Foreskin keratinocyte (primary cell): ENCODE measurements at places on chromosomes 12 and 14. TPM values are rescaled to one million over a fixed set of nuclear protein-coding genes. Genes with fewer than 3 reads are reported as not detected.
A peak's percentile ranks its signal among the peaks of the same experiment; 100 is the strongest.

SMOC1 gene
- 23.1 and 49.3 TPM in 2 replicates for total RNA-seq

RPL10L gene
- not detected in 2 replicates for total RNA-seq

TDRD9 gene
- 0.35 and 1.6 TPM in 2 replicates for total RNA-seq

FAM186B gene
- total RNA-seq: 0.32 and 0.37 TPM in 2 replicates

ENO2 gene
- 1.5 and 2.0 TPM in 2 replicates for total RNA-seq

LRFN5 gene
- total RNA-seq: not detected in 2 replicates

PLCZ1 gene
- not detected in 2 replicates for total RNA-seq

KRT83 gene
- total RNA-seq: not detected in 2 replicates

TEX52 gene
- total RNA-seq: not detected in 2 replicates

CLEC4D gene
- not detected in 2 replicates for total RNA-seq

ITGA7 gene
- total RNA-seq: 0.42 and 0.44 TPM in 2 replicates

NRIP2 gene
- total RNA-seq: not detected in 2 replicates

DEGS2 gene
- total RNA-seq: 0.07 TPM in 1 of 2 replicates, not detected in the other

MIA2 gene
- 15.4 and 17.5 TPM in 2 replicates for total RNA-seq

INSM2 gene
- total RNA-seq: not detected in 2 replicates

DNA sequence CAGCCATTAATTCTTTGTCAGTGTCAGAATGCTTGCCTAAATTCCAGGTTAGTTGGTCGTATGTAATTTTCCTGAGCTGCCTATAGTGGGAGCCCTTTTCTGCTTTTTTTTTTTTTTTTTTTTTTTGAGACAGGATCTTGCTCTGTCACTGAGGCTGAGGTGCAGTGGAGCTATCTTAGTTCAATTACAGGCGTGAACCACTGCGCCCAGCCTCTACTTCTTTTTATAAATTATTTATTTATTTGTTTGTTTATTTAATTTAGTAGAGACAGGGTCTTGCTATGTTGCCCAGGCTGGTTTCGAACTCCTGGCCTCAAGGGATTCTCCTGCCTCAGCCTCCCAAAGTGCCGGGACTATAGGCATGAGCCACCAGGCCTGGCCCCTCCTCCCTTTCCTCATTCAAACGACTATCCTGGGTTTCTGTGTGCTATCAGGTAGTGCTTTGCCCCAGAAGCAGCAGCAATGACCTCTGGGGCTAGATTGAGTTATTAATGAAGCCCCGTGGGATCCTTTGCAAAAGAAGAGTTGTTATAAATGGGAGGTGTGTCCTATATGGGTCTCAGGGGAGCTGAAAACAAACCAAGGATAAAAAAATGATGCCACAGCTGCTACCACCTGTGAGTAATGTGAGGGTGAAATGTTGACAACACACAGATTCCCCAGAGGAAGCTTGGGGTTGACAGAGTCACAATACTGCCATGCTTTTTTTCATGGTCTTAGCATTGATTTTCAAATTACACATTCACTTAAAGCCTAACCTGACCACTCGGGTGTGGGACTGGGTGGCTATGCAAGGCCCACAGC, 34.6 kb upstream of the NFKBIA start:
- no peak for DNase-seq

GRCh38 chr14:91311284-91311662, 66.8 kb upstream of the GPR68 start:
- DNase-seq: no peak

DNA sequence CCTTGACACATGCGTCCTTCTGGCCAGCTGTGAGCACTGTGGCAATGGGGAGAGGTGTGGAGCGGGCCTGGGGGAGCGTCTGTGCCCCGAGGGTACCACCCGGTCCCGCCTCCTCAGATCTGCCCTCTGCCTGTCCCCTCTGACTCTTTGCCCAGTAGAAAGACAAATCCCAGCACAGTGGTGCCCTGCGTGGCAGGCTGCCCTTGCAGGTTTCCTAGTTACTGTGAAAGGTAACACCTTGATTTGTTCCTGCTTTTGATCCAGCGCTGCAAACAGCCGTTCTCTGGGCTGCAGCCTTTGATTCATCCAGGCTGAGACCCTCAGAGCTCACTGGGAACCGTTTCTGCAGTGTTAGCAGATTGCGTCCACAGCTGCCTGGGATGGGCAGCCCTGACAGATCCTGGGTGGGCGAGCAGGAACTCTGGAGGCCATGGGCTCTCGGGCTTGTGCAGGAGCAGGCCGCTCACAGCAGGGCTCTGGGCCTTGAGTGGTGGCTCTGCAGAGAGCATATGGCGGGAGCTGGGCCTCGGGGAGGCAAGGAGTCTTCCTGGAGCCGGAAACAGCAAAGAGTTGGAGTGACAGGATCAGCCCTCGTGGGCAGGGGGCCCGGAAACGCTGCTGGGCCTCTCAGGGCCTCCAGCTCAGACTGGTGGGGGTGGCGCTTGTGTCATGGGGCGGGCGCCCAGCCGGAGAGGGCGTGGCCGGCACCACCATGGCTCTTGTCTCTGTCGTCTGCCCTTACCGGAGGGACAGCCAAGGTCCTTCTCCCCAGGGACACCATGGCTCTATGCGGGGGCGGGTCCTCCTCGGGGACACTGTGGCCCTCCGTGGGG, 16.6 kb downstream of the FBRSL1 start:
- DNase-seq: no peak

DNA sequence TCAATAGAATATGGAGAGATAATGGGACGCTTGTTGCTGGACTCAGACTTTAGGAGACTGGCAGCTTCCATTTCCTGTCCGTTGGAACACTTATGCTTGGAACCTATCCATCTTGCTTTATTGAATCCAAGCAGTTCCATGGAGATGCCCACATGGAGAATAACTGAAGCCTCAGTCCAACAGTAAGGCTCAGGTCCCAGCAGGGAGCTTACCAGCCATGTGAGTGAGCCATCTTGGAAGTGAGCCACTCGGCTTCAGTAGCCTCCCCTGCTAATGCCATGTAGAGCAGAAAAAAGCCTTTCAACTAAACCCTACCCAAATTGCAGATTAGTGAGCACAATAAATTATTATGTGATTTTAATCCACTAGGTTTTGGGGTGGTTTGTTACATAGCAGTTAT, 538.8 kb upstream of the STXBP6 start:
- no peak for DNase-seq

DNA sequence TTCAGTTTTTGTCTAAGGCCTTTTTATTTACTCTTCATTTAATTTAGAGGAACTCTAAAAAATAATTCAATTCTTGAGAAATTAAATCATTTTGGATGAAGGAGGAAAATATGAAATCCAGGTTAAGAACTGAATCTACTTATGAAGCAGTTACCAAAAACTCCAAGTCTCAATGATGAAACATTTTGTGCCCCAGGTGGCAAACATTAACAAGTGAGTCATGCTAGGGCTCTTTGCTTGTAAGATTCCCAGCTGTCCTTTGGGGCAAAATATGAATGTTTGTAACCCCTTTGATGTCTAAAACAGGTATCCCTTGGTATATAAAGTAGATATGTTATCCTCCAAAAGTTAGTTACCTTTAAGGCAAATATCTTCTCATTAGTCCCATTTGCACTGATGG, 202.4 kb downstream of the NEDD1 start:
- DNase-seq: peak; percentile 7

- peak; percentile 28 for DNase-seq
These were observed 66.3 kb downstream of the CLIP1 start for GRCh38 chr12:122356192-122356635.

DNA sequence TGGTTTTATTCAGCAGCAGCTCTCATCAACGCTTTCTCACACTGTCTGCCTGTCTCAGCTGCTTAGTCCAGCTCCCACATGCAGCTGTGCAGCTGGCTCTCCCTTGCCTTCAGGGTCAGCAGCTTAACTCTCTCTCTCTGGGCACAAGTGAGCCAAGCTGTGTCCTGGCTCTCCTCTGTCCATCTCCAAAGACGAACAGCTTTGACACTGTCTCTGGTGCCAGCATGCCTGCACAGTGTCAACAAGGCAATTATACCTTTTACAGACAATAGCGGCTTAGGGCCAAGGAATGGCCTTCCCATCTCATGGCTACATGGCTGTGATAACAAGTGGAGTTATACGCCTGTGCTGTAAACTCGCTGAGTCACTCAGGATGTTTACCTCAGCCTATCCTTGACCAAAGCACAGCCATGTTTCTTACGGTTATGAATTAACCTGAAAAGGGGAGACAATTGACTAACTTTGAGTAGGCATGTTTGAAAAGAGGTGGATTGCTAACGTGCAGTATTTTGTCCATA, 38.4 kb upstream of the MANSC4 start:
- DNase-seq: no peak

GRCh38 chr12:106084014-106084671, 54.6 kb downstream of the NUAK1 start:
- DNase-seq: peak; percentile 44

GRCh38 chr12:49692851-49693250, 14.4 kb downstream of the FMNL3 start:
- DNase-seq: no peak

GRCh38 chr14:105848570-105848969, 322.2 kb downstream of the TMEM121 start:
- no peak for DNase-seq

DNA sequence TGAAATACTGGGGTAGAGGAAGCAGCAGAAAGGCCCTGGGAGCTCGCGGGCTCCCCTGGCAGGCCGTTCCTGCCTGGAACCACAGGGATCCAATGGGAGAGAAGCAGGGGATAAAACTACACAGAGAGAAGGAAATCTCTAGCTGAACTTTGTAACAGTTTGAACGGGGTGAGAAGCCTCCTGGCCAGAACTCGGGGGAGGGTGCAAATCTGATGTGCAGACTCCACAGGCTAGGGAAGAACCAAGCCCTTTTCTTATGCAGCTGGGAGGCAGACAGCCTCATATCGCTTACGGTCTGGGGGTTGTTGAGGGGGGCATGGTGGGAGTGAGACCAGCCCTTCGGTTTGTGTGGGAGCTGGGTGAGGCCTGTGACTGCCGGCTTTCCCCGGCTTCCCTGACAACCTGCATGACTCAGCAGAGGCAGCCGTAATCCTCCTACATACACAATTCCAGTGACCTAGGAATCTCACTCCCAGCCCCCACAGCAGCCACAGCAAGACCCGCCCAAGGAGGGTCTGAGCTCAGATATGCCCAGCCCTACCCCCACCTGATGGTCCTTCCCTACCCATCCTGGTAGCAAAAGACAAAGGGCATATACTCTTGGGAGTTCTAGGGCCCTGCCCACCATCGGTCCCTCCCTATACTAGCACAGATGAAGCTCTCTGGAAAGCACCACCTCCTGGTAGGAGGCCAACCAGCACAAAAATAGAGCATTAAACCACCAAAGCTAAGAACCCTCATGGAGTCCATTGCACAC, 143.0 kb downstream of the TMTC1 start:
- DNase-seq: no peak

DNA sequence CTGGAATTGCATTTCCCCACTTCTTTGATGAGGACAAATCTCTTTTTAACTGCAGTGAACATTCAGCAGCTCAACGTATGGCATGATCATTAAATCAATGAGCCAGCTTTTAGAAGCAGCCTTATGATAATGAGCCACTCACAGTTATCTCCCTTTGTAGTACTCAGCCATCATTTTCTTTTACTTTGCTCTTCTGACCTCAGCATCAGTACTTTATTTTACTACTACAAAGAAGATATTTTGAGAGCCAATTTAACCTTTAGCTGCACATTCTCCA, 250.0 kb upstream of the CLEC14A start:
- no peak for DNase-seq

GRCh38 chr14:44149597-44149996, 357.5 kb downstream of the FSCB start:
- DNase-seq: no peak

DNA sequence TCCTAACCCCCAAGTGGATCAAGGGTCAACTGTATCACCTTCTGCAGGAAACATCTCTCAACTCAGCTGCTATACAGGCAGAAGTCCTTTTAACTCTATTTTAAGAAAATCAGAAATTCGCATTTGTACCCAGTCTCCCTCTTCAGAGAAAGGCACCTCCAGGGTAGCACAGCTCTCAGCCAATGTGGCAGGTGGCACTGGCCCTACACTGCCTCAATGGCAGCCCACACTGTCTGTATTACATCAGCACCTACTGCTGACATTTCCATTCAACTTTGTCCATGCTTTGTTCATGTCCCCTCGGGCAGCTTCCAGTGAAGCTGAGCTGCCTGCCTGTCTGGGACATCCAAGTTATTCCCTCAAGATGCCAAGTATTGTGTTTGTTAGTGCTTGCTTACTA, 8.8 kb downstream of the SPTSSA start:
- DNase-seq: no peak

DNA sequence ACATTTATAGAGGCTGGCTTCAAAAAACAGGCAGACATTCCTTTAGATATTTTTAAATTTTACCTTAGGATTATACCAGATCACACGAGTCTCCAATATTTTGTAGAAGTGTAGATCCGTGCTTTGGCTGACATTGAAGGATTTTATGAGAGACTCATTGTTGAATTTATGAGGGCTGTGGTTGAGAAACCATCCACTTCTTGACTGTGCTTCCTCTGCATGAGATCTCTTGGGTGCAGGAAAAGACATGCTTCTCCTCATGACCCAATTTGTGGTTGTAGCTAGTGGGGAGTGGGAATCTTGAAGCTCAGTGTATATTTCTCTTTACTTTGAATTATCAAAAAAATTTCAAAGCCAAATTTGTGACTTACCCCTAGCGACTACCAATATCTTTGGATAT, 36.7 kb upstream of the NKX2-8 start:
- DNase-seq: no peak

- DNase-seq: no peak
These were observed 65.3 kb upstream of the TMEM233 start for GRCh38 chr12:119528241-119528640.

- DNase-seq: no peak
These were observed 34.1 kb upstream of the C12orf75 start for GRCh38 chr12:105296116-105297089.

GRCh38 chr12:3172124-3173007, 95.2 kb downstream of the TSPAN9 start:
- DNase-seq: no peak
